AG04450 (cell line): ENCODE measurements at places on chromosomes 7 and 10. TPM values are rescaled to one million over a fixed set of nuclear protein-coding genes. Genes with fewer than 3 reads are reported as not detected.

DNA sequence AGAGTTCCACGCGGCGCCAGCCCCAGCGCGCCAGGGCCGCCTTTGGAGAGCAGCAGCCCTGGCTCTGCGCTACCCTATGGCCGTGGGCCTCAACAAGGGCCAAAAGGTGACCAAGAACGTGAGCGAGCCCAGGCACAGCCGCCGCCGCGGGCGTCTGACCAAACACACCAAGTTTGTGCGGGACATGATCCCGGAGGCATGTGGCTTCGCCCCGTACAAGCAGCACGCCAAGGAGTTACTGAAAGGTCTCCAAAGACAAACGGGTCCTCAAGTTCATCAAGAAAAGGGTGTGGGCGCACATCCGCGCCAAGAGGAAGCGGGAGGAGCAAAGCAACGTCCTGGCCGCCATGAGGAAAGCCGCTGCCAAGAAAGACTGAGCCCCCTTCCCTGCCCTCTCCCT, 144.1 kb downstream of the SRPK2 start:
- DNase-seq: no peak

The SKAP2 gene
- polyA plus RNA-seq: 14.1 and 16.0 TPM in 2 replicates

DNA sequence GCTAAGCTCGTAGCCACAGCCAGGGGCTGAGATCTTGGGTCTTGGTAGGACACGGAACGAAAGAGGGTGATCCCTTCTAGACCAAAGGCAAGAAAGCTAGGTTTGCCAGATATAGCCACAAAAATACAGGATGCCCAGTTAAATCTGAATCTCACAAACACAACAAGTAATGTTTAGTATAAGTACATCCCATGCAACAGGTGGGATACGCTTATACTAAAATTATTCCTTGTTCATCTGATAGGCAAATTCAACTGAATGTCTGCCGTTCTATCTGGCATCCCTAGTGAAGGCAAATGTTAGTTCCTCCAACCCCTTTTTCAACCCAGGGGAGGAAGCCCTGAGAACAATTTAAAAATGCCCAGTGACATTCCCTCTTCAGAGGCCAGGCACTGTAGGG, 131.1 kb upstream of the MGMT start:
- DNase-seq: no peak

DNA sequence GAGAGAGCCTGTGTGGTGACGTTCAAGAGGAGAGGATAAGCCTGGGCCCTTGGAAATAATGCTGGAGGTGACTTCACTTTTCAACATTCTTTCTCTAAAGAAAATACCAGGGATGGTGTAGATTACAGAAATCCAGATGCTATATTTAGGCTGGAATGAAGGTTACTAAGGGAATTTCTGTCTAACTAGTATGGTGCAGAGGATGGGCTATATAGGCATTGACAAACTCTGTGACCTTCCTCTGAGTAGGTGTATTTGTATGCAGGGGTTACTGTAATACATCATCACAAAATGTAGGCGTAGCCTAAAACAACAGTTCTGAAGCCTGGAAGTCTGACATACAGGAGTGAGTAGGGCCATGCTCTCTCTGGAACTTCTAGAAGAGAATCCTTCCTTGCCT, 155.3 kb upstream of the INHBA start:
- peak; percentile 42 for DNase-seq

- DNase-seq: no peak
These were observed 126.5 kb downstream of the CUBN start for GRCh38 chr10:17003151-17003550.

- no peak for DNase-seq
These were observed 64.4 kb upstream of the LEP start for GRCh38 chr7:128176696-128177095.

GRCh38 chr7:23490357-23491135, 20.3 kb upstream of the IGF2BP3 start:
- DNase-seq: no peak
